ENCODE measurements at places on chromosomes 3 and 15.

DNA sequence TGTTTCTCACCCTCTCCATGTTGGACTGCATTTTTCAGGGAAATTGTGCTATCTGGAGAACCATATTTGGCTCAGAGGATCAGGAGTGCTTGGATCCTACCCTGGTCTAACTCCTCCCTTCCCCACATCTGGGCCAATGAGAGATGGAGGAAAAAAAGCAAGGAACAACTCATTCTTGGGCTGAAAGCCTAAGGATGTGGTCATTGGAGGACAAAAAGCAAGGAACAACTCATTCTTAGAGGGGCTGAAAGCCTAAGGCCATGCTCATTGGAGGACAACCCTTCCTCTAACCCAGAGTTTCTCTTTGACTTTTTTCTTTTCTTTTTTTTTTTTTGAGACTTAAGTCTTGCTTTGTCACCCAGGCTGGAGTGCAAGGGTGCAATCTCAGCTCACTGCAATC lies 48.6 kb upstream of the CHRNB4 start:
- no peak for DNase-seq

DNA sequence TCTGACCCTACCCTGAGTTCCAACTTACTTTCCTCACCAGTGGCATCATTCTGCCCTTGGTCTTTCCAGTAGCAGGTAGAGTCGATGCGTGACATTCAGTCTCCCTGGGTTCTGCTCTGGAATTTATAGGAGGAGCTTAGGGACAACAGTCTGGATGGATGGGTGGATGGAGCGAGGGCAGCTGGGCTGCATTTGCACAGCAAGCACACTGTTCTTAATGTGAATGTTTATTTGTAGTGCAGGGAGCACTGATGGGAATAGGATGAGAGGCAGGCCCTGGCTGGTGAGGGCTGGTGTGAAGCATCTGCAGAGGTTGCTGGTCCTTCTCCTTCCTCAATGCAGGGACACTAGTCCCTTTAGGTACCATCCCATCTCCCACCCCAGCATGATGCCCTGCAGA lies 176.2 kb downstream of the EPHB1 start:
- no peak for DNase-seq

DNA sequence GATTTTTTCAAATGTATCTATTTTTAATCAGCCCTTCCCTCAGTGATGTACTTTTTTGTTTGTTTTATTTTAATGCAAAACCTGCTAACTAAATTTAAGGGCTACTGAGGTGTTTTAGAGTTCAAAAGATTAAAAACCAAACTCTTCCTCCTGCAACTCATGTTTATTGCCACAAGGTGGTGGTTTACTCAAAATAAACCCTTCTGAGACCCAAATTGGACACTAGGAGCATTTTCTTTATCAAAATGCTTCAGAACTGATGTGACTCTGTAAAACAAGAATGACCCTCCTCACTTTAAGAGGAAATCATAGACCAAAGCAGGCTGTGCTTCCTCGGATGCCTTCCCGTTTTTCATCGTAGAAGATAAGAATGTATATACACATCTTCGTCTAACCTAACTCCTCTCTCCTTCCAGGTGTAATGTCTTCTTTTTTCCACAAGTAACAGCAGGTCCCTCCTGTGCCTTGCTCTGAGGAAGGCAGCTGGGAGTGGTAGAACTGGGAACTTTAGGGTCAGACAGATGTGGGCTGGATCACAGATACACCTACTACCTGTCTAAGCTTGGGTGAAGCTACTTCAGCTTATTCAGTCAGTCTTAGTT lies 2.9 kb upstream of the NME9 start:
- no peak for DNase-seq

- no peak for DNase-seq
These were observed 69.0 kb downstream of the SQOR start for GRCh38 chr15:45703670-45704328.

DNA sequence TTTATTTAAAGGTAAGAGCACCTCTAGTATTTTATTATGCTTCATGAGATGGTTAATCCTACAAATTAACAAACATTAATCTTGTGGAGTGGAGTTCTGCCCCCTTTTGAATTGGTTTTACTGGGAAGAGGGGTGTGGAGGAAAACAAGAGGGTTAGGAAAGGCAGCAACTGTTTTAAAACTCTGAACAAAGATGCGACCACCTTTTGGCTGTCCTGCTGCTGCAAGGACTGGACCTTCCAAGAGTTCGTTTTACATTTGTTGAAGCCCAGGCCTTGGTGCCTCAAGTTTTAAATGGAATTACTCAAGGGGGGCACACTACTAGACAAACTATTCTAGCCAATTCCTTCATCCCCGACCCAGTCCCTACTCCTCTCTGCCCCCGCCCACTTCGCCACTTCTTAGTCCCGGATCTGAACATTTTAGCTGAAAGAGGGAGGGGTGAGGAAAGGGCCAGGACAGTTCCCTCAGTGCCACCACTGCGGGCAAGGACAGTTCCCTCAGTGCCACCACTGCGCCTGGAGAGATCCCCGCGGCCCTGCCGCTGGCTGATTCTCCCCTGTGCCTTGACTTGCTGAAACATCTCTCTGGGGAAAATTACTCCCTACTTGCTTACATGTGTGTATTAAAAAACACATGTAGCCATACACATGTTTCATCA lies 11.2 kb downstream of the SOX2 start:
- no peak for DNase-seq

GRCh38 chr3:135973841-135974240 lies 8.3 kb downstream of the PPP2R3A start:
- DNase-seq, result no peak

- peak; percentile 76 for DNase-seq
These were observed 581 bp downstream of the SH3BP5 start for GRCh38 chr3:15331606-15332404.

DNA sequence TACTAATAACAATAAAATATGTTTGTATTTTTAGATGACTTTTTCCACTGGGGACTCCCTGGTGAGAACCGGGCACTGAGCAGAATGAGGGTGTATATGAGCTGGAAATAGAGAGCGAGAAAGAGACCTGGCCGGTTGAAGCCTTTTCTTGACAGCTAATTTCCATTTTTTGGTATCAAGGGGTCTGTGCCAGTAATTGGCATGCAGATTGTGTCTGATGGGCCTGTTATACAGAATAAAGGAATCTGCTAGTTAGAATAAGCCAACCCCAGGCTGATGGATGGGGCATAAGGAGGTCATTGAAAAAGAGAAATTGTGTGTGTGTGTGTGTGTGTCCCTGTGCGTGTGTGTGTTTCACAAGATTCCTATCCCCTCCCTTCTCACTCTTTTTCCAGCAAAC lies 83.9 kb downstream of the IL20RB start:
- no peak for DNase-seq

GRCh38 chr3:46811615-46812236 lies 51.5 kb downstream of the MYL3 start:
- no peak for DNase-seq

GRCh38 chr3:82080261-82080660 lies 318.8 kb upstream of the GBE1 start:
- DNase-seq, result no peak

DNA sequence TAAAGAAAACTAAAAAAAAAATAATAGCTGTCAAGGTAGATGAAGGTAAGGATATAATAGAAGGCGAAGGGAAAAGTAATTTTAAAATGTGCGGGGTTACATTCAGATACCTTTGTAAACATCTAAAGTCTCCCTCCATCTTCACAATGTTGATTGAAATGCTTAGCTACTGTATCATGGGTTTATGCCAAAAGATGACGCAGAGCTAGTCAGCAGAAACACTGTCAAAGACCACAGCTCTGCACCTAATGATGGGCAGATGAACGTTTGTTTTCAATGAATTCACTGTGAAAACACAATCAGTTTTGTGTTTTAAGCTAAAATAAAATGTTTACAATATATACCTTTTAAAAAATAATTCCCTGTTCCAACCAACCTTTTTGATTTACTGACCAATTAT lies 61.2 kb downstream of the RFTN1 start:
- DNase-seq, result no peak

- no peak for DNase-seq
These were observed 6.3 kb downstream of the CSK start for GRCh38 chr15:74788042-74788682.

- DNase-seq, result no peak
These were observed 15.0 kb downstream of the SPSB4 start for GRCh38 chr3:141065841-141066805.

DNA sequence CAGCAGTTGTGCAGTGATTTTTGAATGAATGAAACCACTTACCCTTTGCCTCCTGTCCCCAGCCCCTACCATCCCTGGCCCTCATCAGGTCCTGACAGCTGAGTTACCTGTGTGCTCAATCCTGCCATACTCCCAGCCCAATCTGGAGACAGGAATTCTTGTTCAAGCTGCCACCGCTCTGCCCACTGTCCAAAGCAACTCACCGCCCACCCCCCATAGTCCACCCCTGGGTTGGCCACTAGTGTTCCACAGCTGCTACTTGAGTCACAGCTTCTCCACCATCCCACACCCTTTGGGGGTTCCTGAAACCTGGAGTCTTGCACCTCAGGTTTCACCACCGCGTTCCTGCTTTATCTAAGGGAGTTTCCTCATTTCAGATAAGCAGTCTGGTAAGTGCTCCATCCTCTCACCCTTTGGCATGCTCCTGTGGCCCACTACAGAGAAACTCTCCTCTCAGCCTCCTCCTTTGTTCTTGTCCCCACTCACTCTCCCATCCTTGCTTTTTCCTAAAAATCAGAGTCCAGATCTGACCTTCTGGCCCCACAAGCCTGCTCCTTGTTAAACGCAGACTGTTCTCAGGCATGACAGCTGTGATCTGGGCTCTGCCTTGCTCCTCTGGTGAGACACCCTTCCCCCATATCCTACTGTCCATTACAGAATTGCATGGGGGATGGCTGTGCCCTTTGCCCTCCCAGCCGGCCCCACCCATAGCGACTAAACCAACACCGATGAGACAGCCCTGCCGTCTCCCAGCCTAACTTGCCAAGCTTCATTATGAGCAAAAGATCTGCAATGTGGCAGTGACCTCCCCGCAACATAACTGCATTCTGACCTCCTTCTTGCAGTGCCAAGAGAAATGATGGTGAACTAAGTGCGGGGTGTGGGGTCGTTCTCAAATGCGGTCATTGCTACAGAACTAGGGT lies 50.0 kb downstream of the CYP19A1 start:
- DNase-seq, result peak; percentile 58

Data from mucosa of descending colon (tissue), 3 donors.